ENCODE measurements at places on chromosomes 4 and X. TPM values are rescaled to one million over a fixed set of nuclear protein-coding genes. Genes with fewer than 3 reads are reported as not detected.

DNA sequence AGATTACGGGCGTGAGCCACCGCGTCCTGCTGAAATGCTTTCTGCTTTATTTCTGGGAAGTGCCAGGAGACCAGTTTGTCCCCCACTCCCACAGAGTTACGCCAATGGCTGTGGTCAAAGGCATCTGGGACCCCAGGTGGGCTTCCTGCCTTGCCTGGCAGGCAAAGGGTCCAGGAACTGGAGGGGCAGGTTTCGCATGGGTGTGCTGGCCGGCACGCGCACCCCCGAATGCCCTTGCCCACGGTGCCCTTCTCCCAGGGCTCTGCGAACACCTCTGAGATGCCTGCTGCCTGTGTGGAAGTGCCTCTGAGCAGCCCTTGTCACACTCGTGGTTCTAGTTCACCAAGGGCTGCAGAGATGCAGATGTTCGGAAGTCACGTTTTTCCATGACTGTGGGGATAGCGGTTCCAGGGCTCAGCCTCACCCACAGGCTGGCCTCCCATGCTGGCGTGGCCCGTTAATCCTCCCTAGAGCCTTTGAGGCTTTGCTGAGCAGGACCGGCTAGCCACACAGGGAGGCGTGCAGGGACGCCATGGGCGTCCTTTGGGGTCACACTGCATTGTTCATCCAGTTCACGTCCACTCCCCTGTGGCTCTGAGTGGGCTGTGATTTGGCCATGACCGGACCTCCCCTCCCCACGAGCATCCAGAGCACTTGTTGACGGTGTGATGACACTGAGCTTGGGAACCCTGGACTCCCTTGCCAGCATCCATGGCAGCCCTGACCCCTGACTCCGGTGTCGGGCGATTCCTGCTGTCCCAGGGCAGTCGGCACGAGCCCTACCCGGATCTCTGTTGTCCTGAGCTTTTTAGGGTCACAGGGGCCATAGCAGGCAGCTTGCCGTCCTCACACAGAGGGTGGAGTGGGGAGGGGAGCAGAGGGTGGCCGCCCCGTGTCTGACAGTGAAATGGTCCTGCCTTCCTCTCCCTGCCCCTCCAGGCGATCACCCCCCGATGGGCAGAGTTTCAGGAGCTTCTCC, 12.7 kb upstream of the ADD1 start:
- peaks cover 17% of the 10 kb centered on the region for H3K4me1 ChIP-seq
- no peak for DNase-seq
- H3K27me3 ChIP-seq, result no peaks in the 10 kb centered on the region
- H3K27ac ChIP-seq, result no peak overlapping the region

DNA sequence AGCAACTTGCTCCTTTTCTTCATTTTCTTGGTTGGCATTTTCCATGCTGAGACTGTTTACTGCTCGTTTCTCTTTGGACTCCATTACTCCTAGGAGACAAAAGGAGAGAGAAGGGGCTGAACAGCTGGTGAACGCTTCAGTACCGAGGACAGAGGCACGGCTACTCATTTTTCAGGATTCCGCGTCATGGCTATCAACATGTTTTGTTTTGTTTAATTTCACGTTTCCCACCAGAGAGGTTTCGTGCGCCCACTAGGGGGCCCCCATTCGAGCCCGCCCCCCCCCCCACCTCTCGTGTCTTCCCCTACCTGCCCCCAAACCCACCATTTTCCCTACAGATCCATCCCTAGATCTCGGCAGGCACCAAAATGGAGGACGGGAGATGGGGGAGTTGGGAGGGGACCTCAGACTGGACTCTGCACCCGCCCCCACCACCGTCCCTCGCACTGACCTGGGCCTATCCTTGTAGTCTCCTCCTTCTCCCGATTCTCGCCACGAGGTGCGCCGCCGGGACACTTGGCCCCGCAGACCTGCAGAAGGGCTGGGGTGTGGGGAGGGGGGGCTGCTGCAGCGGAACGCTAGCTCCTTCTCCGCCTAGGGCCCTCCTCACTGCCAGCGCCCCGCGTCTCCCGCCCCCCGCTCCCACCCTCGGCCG, 653 bp downstream of the BEX1 start:
- H3K27ac ChIP-seq, result no peak overlapping the region
- H3K4me1 ChIP-seq, result no peaks in the 10 kb centered on the region
- no peaks in the 10 kb centered on the region for H3K36me3 ChIP-seq
- H3K27me3 ChIP-seq, result peaks cover 8% of the 10 kb centered on the region

GRCh38 chr4:47084795-47085194, 53.4 kb downstream of the GABRB1 start:
- no peak overlapping the region for H3K27ac ChIP-seq
- H3K36me3 ChIP-seq, result no peaks in the 10 kb centered on the region
- no peak overlapping the region for H3K4me3 ChIP-seq
- DNase-seq, result no peak

Gene UGT2B11
- total RNA-seq, result not detected

DNA sequence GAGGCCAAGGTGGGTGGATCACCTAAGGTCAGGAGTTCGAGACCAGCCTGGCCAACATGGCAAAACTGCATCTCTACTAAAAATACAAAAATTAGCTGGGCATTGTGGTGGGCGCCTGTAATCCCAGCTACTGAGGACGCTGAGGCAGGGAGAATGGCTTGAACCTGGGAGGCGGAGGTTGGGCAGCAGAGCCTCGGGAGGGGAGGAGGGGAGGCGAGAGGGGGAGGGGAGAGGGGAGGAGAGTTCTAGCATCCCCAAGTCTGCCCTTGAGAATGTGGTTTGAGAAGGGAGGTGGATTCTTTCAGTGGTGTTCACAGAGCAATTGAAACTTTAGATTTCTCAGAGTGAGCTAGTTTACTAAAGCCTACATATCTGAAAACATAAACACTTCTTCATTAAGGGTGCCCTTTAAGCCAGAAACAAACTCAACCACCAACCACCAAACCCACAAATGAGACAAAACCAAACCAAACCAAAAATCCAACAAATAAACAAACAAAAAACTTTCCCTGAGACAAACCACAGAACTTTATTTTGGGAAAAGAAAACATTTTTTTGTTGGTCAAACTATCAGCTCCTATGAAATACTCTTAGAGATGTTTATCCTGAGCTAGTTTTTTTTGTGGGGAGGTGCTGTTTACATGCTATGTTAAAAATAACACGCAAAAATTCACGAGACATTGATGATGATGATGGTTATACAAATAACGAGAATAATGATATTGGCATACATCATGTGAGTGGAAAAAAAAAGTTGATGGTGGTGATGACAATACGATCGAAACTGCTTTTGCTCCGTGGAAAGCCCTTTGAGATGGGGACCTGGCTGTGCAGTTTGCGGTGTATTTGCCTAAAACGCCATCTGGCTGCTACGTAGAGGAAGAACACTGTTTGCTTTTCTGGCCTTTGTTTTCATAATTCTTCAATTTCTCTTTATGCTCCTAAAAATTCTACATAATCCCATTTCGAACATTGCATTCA, 98.2 kb upstream of the PRKX start:
- peak overlapping the region; percentile 57 for H3K27ac ChIP-seq
- H3K27me3 ChIP-seq, result peaks cover 25% of the 10 kb centered on the region
- peak overlapping the region; percentile 22 for H3K4me3 ChIP-seq
- no peaks in the 10 kb centered on the region for H3K36me3 ChIP-seq
- H3K4me1 ChIP-seq, result peaks cover 19% of the 10 kb centered on the region
- DNase-seq, result peak; percentile 57

Gene CRLF2
- total RNA-seq, result 3.4 TPM

Gene KLHL4
- total RNA-seq, result not detected

Gene TLL1
- not detected for total RNA-seq

DNA sequence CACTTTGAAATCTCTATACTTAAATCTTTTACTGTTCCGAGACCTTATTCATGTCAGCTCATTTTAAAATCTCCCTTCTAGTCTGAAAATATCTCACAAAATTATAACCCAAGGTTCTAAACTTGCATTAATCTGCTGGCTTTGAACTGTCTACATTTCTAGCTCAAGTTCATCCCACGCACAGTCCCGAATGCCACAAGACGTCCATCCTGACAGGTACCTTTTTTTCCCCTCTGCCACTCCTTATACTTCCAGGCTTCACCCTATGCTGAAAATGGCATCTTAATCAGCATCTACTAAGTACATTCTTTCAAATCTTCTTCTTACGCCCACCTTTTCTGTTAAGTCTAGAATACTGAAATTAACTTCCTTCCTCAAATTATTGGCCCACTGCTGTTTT, 259.2 kb upstream of the GALNTL6 start:
- DNase-seq, result no peak
- no peak overlapping the region for H3K4me3 ChIP-seq
- no peaks in the 10 kb centered on the region for H3K4me1 ChIP-seq
- no peak overlapping the region for H3K27ac ChIP-seq
- no peaks in the 10 kb centered on the region for H3K36me3 ChIP-seq

- H3K4me3 ChIP-seq, result peak overlapping the region; percentile 2
- H3K27ac ChIP-seq, result peak overlapping the region; percentile 80
- peaks cover 16% of the 10 kb centered on the region for H3K4me1 ChIP-seq
- peak; percentile 29 for DNase-seq
- no peaks in the 10 kb centered on the region for H3K27me3 ChIP-seq
- H3K36me3 ChIP-seq, result peaks cover 35% of the 10 kb centered on the region
These were observed 186.9 kb downstream of the LRBA start for GRCh38 chr4:150828159-150828558.

GRCh38 chrX:63652086-63652765, 132.8 kb downstream of the ARHGEF9 start:
- H3K27ac ChIP-seq, result no peak overlapping the region
- H3K4me1 ChIP-seq, result no peaks in the 10 kb centered on the region
- H3K27me3 ChIP-seq, result no peaks in the 10 kb centered on the region
- H3K36me3 ChIP-seq, result peaks cover 23% of the 10 kb centered on the region
- no peak overlapping the region for H3K4me3 ChIP-seq

Measured in activated CD4-positive, alpha-beta T cell treated with anti-CD3 and anti-CD28 coated beads, Interleukin-2, amount 10 ng/mL, durations not matched to agents 7 days and 5 days (primary cell).